ENCODE measurements at places on chromosomes 6 and 20.
A peak's percentile ranks its signal among the peaks of the same experiment; 100 is the strongest.

GRCh38 chr20:31869942-31870725 lies at the start of the genes DUSP15 and TTLL9:
Gene DUSP15, minus strand, starts transcription at chr20:31870527. Its CDS starts 190 bp downstream, at chr20:31870337.
Gene TTLL9, plus strand, starts transcription at chr20:31870634. Its CDS starts 493 bp downstream, at chr20:31871127.
- DNase-seq: no peak

- no peak for DNase-seq
Observed at GRCh38 chr6:32244270-32244669, 20.4 kb upstream of the NOTCH4 start.

DNA sequence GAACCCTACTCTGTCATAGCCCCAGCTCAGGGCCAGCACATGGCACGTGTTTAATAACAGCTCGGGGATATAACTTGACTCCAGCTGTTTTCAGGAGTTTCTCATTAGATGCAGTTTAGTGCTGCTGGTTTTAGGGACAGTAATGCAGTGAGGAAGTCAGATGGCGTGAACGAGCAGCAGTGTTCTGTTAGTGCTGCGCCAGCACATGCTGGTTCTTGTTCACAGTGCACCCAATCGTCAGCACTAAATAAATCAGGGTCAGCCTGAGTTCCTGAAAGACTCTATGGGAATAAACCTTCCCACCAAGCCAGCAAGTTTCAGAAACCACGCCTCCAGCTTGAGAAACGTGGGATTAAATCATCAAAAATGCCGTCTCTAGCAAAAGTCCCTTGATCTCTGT lies 235.9 kb upstream of the SUPT3H start:
- no peak for DNase-seq

- DNase-seq: no peak
Observed at GRCh38 chr6:127457456-127458064, 1.6 kb downstream of the KIAA0408 start.

DNA sequence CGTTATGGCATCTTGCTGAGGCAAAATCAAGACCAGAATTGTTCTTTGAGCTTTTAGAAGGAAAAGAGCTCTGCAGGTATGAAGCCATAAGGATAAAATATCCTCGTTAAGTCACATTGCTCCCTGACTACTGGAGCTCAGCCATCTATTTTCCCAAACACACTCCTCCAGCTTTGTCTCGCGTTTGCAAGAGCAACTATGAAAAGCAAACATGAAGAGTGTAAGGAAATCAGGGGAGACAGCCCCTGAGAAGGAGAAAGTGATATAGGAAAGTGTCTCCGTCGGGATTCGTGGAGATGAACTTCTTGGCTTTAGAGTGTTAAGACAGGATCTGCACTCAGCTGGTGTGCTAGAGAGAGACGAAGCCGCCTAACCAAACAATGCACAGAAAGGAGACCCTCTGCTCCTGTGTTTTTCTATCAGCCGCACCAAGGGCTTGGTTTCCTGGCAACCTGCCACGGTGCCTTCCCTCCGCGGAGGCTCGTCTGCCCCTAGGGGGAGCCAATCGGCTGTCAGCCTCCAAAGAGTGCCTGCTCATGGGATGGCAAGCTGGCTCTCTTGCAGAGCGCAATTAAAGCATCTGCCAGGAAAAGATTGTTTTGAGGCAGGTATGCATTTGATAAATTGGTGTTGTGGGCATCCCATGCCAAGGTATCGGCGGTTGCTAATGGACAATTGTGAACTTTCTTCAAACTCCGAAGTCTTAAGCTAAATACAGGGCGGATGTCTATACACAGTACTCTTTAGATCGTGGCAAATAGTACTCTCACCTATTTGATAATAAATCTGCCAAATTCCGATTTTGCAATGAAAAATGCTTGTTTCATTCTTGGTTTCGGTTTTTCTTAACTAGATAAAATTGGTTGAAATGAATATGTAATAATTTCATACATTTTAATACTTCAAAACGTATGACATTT lies 603.2 kb downstream of the RNF144B start:
- DNase-seq: no peak

GRCh38 chr6:112279031-112279935 lies 24.9 kb upstream of the LAMA4 start:
- no peak for DNase-seq

DNA sequence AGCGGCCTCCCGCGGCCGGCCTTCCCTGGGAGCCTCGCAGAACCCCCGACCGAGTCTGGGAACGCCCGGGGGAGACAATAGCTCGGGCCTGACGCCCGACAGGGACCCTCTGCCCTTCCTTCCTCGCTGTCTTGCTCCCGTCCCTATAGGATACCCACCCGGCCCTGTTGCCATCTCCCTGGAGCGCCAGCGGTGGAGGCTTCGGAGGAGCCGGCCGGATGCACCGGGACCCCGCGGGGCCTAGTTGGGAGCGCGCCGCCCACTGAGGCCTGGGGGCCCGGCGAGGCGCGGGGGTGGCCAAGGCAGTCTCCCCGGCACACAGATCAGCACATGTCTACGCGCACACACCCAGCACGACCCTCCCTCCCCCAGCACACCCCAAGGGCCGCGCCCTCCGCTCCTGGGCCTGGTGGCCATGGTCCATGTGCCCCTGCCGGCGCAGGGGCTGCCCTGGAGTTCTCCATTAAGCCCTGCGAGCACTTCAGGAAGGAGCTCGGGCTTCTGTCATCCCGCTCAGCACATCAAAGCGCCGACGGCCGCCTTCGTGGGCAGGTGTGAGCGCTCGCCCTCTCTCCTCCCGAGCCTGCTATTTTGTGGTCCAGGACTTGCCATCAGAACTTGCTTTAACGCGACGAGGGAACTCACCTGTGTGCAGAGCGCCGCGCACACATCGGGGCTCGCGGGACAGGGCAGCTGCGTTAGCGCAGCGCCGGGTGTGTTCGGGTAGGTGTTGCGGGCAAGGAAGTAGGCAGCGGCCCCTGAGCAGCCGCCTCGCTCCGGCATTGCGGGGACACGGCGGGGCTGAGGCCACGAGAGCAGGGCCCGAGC lies 3.7 kb downstream of the FOXF2 start:
- DNase-seq: no peak

DNA sequence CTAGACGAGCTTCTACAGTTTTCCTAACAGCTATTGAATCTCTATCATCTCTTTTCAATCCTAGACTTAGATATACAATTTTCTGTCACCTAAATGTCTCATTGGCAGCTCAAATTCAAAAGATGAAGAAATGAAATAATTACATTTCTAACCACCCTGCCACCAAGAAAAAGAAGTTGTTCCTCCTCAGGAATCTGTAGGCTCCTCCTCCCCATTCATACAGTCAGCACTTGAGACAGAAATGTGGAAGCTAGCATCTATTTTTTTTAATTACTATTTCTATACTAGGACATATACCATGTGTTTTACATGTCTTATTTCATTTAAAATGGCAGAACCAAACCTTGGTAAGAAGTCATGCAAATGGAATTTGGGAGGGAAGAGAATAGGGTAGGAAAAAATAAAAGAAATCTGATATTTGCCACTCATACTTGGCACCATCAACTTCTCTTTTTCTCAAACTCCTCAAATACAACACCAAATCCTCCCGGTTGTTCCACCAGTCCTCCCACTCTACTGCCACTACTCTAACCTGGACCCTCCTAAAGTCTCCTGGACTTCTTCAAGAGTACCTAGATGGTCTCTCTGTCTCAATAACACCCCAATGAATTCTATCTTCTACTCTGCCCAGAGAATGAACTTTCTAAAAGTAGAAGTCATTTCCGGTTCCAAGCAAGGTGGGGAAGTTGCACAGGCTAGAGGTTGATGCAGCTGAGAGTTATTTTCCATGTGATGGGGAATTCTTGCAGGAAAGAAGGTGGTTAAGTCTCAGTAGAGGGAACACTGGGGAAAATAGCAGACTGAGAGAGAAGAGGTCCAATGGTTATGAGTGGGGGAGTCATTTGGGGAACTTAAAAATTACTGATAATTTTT lies 54.1 kb downstream of the ATXN1 start:
- no peak for DNase-seq

GRCh38 chr6:72789145-72789544 lies 167.3 kb downstream of the KCNQ5 start:
- DNase-seq: no peak

DNA sequence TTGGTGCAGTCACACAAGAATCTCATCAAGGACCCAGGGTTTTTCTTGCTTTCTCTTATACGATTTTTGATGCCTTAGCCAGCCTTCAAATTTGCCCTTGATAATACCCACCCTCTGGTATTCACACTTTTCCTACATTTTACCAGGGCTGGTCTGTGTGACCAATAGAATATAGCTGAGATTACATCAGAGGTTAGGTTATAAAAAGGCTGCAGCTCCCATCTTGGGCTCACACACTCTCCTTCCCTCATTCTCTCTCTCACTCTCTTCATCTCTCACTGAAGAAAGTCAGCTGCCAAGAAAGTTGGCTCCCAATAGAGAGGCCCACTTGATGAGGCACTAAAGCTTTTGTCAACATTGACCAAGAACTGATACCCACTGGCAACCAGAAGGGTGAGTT lies 4.1 kb upstream of the PNPLA1 start:
- no peak for DNase-seq

DNA sequence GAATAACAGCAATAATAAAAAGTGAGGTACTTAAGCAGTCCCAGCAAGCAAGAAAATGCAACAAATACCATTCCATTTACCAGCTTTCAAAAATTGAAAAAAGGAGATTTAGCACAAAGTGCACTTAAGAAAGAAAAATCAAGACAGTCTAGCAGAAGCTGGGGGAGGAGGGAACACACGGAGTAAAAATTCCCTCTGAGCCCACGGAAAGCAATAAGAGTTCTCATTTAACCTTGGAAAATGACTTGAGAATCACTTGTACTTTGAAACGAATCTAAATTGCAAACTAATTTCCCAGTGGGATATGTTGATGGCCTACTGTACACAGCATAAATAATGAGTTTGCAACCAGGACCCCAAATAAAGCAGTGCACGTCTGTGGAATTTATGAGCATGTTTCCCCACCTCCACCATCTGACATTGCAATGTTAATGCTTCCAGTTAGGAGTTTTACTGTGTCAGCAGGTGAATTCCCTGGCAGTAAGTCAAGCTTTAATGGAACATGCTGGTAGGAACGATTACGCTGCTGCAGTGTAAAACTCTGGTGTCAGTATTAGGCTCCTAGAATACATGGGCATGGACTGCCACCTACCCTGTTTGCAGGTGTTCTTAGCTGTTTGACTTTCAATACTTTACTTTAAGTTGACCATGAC lies 386.8 kb downstream of the HDGFL1 start:
- DNase-seq: no peak

- DNase-seq: no peak
Observed at GRCh38 chr6:3800850-3801591, 48.2 kb upstream of the FAM50B start.

GRCh38 chr6:73801652-73802268 lies 105.8 kb downstream of the CD109 start:
- no peak for DNase-seq

DNA sequence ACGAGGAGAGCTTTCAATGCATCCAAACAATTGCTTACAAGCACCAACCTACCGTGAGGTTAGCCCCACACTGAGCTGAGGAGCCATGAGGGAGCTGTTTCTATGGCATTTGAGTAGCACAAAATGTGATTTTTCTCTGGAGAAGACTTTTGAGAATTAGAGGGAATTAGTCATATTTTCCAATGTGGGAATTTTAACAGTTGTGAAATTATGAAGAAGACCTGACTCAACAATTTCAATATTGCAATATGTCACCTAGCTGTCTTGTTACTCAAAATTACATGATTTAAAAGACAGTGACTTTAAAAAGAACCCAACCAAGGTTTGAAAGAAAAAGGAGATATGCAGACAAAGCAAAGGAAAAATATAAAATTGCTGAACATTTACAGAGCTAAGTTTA lies 62.6 kb upstream of the LY86 start:
- DNase-seq: no peak

DNA sequence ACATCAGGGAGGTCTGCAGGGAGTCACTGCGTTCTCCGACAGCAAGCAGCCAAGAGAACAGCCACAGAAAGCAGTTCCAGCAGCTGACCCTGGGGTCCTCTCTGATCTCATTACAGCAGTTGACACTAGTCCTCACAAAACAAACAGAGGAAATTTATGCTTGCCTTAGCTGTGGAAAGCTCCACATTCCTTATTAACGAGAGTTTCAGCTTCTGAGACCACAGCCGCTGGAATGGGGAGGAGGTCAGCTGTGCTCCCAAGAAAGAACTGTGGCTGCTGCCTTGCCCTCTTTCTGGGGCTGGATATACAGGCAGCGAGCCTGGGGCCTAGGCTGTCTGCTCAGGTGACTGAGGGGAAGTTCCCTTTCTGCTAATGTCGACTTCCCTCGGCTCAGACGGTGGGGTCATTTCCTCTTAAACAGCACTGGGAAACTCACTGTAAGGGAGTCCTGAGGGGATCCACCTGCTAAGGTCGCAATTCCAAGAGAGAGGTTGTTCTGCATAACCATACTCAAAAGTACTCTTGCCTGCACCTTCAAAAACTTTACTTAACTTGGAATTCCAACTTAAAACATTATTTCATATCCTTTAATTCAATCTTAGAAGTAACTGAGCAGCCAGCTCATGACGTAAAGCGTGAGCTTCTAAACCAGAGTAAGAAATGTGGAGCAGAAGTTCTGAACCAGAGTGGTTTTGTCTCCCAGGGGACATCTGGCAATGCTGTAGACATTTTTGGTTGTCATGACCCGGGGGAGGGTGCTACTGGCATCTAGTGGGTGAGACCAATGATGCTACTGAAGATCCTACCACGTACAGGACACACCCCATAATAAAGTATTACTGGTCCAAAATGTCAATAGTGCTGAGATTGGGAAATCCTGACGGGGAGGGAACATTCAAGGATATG lies 80.3 kb downstream of the BACH2 start:
- DNase-seq: no peak

DNA sequence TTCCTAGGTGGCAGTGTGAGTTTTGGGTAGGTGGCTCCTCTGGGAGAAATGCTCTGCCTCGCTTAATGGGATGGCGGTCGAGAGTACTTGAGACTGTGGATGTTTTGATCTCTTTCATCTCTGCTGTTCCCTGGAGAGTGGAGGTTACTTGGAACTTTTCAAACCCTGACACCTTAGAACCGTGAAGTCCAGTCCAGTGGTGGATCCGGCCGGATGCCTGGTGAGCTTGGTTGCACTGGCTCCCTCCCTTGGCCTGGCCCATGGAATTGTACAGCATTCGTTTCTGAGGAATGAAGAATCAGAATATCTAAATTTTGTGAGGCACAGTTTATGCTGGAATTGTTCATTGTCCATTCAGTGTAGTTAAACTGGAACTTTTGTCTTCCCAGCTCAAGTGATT lies 51.0 kb downstream of the CSE1L start:
- DNase-seq: no peak

- peak; percentile 65 for DNase-seq
Observed at GRCh38 chr6:36028877-36029324, 1.3 kb downstream of the MAPK14 start.

GRCh38 chr6:32603888-32604287 lies 14.2 kb upstream of the HLA-DRB1 start:
- DNase-seq: no peak

DNA sequence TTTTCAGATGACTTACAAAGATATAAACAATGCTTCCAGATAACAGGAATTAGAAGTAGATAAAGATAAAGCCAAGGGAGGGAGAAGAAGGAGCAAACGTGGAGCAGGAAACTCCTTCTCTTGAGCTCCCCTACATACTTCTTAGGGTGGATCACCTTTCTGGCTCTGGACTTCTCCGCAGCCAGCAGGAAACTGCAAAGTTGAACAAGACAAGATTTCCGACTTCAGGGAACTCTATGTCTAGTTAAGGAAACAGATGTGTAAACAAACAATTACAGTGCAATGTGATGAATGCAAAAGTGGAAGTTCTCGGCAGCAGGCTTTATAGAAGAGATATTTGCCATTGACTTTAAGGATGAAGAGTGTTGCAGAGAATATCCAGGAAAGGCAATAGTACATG lies 134.0 kb upstream of the MARCKS start:
- no peak for DNase-seq

Measured in stimulated activated CD8-positive, alpha-beta memory T cell treated with anti-CD3 and anti-CD28 coated beads, Interleukin-4, amount 100 ng/mL, for 1 hour (primary cell).